ENCODE measurements at places on chromosomes 1 and 21. TPM values are rescaled to one million over a fixed set of nuclear protein-coding genes. Genes with fewer than 3 reads are reported as not detected.
A peak's percentile ranks its signal among the peaks of the same experiment; 100 is the strongest.

The PCAT6 gene
- total RNA-seq = 1.7 TPM

The SLC6A17 gene
- not detected for total RNA-seq

The TRIM67 gene
- not detected for total RNA-seq

The ANKRD65 gene
- 23.0 TPM for total RNA-seq

The AADACL3 gene
- not detected for total RNA-seq

The ERICH3 gene
- 13.6 TPM for total RNA-seq

The DNASE2B gene
- total RNA-seq = 4.3 TPM

The ITLN2 gene
- 63.8 TPM for total RNA-seq

The FYB2 gene
- total RNA-seq = 2.4 TPM

- peak; percentile 24 for DNase-seq
These were observed 168.1 kb downstream of the DUSP10 start for GRCh38 chr1:221573756-221574155.

DNA sequence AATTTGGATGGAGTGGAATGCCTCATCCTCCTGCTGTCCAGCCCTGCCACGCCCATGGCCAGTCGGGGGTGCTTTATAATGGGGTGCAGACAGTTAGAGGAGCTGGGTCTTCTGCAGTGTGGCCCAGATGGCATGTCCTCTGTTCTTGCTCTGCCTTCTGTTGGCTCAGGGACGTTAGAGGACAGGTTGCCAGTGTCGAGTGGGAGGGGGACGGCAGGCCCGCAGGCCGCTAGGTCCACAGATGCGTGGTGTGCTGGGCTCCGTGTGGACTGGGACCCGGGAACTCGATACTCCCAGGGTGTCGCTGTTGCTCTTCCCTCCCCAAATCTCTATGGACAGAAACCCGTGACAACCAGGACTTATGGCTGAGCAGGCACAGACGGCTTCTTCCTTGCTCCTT is 33.3 kb downstream of the SIM2 start:
- no peak for DNase-seq

DNA sequence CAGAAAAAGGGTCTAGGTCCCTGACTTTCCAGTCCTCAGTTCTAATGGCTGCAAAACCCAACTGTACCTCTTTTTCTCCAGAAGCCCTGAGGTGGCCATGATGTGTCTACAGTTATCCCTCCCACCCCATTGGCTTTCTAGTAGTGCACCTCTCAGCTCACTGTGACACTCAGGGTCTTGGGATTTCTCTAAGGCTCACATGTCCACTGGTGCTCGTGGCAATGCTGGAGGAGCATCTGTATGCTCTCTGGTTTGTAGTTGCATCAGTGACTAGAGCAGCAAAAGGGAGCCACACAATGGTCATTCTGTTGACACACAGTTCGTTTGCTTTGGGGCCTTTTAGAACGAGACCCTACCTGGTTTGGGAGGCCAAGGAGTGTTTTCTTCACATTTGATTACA is 81.6 kb upstream of the SYT6 start:
- no peak for DNase-seq

DNA sequence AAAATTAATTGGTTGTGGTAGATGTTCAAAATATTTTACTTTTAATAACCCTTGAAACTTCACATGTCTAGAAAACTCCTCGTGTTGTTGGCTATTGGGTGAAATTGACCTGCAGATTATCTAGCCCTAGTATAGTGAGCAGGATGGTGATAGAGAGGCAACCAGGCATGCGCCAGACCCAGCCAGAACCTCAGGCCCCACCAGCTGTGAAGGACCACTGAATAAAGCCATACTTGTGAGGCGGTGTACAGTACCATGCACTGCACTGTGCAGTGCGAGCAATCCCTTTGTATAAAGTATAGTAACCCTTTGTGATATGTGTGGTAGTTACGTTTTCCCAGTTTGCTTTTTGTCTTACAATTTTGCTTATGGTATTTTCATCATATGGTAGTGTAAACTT is 8.5 kb downstream of the TTF2 start:
- no peak for DNase-seq

DNA sequence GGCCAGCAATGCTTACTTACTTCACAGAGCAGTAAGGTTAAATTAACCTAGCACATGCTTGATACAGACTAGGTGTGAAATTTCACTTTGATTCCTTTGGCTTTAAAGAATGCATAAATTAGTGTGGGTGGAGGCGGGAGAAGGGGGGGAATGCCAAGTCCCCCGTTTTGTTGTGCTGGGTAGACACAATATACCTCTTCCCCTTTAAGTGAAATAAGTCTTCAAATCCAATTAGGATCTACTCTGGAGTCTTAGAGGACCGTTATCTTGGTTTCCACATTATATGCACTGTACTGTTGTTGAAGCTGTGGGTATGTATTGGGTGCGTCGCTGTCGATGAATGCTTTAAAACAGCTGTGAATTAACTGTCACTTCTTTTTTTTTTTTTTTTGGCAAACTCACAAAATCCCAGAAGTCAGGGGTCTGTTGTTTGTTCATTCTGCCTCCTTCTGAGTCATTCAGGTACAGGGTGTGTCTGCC is 1.6 kb upstream of the S1PR1 start:
- DNase-seq = no peak

- DNase-seq = no peak
These were observed 26.1 kb upstream of the MTMR11 start for GRCh38 chr1:149962736-149963135.

- no peak for DNase-seq
These were observed 958 bp downstream of the NFYC start for GRCh38 chr1:40692429-40692895.

DNA sequence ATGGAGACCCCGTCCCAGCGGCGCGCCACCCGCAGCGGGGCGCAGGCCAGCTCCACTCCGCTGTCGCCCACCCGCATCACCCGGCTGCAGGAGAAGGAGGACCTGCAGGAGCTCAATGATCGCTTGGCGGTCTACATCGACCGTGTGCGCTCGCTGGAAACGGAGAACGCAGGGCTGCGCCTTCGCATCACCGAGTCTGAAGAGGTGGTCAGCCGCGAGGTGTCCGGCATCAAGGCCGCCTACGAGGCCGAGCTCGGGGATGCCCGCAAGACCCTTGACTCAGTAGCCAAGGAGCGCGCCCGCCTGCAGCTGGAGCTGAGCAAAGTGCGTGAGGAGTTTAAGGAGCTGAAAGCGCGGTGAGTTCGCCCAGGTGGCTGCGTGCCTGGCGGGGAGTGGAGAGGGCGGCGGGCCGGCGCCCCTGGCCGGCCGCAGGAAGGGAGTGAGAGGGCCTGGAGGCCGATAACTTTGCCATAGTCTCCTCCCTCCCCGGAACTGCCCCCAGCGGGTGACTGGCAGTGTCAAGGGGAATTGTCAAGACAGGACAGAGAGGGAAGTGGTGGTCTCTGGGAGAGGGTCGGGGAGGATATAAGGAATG is 505 bp downstream of the LMNA start:
- peak; percentile 90 for DNase-seq

DNA sequence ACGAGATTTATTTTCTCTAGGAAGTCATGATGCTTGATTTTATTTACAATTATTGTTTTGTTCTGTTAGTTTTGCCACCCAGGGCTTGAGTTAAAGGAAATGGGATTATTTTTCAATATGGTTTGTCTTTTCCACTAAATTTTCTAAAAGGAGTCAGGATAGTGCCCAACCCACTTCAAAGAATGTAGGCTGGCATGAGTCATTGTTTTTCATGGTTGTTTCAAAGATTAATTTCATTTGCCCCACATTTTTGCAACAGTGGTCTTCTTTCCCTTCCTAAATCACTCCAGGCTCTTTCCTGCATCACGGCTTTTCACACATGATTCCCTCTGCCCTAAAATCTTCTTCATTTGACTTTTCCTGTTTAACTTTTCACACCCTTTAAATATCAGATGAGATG is 2.5 kb downstream of the SLAMF6 start:
- no peak for DNase-seq

DNA sequence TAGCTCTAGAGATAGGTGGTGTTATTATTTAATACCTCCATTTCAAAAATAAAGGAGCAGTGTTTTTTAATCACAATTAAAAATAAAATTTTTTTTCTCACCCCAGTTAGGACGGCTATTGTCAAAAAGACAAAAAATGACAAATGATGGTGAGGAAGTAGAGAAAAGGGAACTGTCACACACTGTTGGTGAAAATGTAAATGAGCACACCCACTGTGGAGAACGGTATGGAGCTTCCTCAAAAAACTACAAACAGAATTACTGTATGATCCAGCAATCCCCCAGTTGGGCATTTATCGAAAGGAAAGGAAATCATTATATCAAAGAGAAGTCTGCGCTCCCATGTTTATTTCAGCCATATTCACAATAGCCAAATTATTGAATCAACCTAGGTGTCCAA is 148.7 kb upstream of the NR5A2 start:
- no peak for DNase-seq

- no peak for DNase-seq
These were observed 13.7 kb downstream of the ZBTB7B start for GRCh38 chr1:155016231-155016831.

DNA sequence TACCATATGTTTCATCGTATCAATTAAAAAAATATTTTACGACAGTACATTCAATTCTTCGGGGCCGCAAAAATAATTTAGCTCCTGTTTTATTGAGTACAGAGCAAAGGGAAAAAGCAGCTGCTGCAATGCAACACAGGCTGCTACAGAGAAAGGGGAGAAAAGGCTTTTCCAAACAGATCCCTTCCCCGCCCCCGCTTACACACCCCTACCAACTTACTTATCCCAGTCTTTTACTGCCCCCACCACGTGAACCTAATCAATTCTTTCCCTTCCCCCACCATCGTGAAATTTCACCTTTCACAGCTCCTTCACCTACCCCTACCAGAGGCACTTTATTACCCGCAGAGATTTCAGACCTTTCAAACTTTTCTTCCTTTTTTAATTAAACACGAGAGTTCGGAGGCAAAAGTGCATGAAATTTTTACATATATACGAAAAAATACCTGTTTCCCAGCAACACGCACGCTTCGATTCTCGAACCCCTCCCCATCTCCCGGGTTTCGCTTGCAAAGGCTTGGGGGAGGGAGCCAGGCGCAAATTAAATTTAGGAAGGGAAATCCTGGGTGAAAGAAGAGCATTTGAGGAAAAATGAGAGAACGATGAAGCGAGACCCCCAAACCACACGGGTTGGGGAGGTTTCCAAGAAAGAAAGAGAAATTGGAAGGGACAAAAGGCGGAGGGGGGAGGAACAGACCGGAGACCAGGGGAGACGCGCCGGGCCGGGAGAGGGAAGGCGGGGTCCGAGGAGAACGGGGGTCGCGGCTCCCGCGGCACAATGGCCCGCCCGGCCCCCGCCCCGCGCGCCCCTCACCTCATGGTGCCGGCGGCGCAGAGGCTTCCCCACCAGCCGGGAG is 823 bp downstream of the ENAH start:
- peak; percentile 87 for DNase-seq

GRCh38 chr1:65166572-65167305 is 18.7 kb downstream of the AK4 start:
- no peak for DNase-seq

GRCh38 chr1:201346337-201346939 is 31.0 kb downstream of the TNNT2 start:
- DNase-seq = no peak

GRCh38 chr1:92952714-92953113 is 8.5 kb downstream of the DIPK1A start:
- no peak for DNase-seq

- no peak for DNase-seq
These were observed 297.8 kb downstream of the RRAGC start for GRCh38 chr1:38561725-38562124.

DNA sequence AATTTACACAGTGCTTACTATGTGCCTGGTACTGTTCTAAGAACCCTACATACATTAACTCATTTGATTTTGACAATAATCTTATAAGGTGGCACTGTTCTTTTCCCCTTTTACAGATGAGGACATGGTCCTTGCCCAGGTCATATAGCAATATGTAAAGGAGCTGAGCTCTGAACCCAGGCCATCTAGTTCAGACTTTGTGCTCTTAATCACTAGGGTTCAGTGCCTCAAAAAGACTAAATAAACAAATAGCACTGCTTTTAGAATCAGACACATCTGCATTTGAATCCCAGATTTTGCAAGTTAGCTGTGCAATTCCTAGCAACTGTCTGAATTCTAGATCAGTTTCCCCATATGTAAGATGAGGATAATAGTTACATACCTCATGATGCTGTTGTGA is 8.7 kb upstream of the BCAR3 start:
- no peak for DNase-seq

DNA sequence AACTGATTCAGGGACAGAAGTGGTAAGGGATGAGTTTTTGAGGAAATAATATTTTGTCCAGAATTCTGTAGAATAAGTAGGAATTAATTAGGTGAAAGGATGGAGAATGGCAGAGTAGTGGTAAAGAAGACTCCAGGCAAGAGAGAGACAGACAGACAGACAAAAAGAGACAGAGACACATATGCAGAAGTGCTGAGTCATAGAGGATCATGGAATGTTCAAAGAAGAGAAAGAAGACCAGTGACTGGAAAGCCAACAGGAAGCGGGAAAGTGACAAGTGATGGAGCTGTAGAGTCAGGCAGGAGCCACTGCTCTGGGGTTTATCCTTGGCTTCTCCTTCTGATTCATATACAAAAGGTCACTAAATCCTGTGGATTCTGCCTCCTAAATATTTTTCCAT is 85.9 kb downstream of the UROD start:
- no peak for DNase-seq

DNA sequence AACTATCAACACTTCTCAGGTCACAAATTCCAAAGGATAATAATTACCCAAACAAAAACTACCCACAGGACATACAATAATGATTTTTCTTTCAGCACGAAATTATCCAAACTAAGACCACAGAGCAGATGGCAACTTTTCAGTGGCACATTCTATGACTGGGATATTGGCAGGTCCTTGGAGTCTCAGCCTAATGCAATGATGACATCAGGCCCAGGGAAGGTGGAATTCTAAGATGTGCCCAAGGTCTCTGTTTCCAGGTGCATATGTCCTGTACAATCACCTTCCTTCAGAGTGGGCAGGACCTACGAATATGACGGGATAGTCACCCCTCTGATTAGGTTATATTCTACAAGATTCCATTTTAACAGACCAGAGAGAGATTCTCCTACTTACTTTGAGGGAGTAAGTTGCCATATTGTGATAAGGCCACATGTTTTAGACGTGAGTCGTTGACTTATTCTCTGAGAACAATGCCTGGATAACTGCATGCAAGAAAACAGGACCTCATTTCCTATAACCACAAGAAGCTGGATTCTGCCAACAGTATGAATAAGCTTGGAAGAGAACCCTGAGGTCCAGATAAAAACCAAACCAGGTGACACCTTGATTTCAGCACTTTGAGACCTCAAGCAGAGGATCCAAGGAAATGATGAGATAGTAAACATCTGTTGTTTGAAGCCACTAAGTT is 69.9 kb downstream of the ZC3H11B start:
- no peak for DNase-seq

- no peak for DNase-seq
These were observed 52.8 kb upstream of the RPL11 start for GRCh38 chr1:23638786-23639241.

Data from upper lobe of left lung (tissue), 6 donors.